ENCODE measurements at places on chromosomes 6 and 20.
A peak's percentile ranks its signal among the peaks of the same experiment; 100 is the strongest.

DNA sequence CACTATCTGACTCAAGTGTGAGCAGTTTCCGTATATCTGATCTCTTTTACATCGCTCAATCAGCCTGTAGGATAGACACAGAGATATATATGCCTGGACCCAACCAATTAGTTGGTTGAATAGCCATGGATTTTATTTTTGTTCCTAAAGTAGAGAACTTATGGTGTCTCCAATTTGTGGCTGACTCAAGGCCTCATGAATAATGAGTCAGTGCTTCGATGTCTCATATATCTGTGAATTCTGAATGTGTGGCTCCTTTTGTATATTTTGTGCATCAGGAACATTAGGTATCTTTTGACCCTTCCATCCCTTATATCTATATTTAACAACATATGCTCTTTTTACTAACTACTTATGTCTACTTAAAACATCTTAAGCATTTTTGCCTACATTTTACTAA lies 64.5 kb downstream of the OR2B2 start:
- no peak for DNase-seq

GRCh38 chr20:10504994-10505730 lies 70.1 kb downstream of the SLX4IP start:
- no peak for DNase-seq

DNA sequence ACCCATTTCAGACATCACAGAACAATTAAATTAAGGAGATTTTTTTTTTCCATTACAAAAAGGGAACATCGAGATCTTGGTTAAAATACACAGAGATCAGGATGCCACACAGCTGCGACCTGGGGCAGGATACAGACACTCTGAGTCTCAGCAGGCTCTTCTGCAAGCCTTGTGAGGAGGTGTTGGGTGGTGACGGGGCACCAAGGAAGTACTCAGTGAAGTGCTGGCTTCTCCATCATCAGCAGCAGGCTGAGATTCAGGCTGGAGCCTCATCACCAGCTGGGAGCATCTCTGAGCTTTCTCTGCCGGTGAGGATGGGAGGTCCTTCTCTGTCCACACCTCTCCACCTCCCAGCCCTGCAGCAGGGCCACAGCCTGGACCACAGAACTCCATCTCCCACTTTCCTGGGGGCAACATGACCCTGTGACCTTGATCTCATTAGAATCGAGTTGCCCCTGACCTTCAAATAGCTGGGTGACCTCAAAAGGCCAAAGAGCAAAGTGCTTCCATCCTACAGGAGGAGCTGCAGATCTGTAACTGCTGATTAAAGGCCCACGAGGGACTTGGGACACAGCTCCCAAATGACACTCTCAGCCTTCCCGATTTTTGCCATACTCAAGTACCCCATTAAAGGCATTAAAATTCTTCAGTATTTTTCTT lies 16.0 kb downstream of the PMEPA1 start:
- DNase-seq = no peak

DNA sequence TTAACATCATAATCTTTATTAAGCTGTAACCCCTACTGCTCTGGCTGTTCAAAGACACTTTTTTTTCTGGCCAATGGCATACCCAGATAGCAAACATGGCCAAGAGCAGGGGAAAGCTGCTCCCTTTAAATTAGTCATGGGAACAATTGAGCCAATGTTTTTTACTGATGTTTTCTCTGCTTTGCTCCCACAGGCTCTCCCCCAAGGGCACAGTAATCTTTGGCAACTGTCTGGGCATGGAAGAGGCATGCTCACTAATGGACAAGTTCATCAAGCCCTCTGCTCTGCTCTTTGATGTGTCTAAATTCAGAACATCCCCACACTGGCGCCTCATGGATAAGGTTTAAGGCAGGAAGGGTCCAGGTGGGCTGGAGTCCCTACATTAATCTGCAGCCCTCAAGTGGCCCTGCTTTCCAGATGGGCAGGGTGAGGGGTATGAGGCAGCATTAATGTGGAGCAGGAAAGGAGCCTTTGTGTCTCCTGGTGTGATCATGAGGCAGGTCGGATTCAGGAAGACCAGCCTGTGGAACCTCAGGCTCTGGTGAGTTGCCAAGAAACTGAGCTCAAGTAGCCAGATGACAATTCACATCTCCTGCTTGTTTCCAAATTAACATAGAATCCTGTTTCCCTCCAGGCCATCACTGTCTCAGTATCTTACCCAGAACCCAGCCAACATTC lies 227.0 kb upstream of the CST7 start:
- DNase-seq = no peak

DNA sequence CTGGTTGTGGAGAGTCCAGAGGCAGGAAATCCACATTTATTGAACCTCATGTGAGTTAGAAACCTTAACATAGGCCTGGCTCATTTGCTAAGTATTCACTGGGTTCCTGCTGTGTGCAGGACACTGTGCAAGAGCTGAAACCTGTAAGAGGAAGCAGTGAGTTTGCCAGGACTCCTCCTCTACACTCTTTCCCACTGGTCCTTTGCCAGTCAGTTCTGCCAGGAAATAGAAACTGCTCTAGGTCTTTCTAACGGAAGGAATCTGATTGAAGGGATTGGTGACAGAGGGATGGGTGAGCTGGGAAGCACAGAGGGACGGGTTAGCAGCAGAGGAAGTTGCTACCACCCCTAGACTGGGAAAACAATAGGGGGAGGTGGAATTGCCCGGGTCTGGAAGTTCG lies 234.2 kb upstream of the ECI2 start:
- no peak for DNase-seq

DNA sequence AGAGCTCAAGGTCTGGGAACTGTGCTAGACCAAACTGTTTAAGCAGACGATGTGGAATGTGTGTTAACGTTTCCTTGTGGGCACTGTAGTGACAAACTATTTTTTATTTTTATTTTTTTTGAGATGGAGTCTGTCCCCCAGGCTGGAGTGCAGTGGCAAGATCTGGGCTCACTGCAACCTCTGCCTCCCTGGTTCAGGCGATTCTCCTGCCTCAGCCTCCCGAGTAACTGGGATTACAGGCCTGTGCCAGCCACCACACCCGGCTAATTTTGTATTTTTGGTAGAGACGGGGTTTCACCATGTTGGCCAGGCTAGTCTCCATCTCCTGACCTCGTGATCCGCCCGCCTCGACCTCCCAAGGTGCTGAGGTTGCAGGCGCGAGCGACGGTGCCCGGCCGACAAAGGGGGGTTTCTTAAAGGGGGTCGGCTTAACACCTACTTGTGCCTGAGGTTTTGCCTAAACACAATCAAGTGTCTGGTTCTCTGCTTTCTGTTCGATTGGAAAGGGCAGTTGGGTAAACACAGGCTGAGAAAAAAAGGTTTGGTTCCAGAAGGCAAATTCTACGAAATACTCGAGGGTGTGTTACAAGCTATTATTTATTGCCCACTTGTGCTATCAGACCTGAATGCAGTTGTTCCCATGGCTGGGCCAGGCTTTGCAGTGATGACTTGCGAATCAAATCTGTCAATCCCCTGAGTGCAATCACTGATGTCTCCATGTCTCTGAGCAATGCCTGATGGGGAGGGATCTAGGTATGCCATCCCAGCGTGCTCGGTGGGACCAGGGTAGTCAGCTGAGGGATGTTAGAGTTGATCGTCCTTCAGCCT lies 1.3 kb downstream of the NOP56 start:
- no peak for DNase-seq

DNA sequence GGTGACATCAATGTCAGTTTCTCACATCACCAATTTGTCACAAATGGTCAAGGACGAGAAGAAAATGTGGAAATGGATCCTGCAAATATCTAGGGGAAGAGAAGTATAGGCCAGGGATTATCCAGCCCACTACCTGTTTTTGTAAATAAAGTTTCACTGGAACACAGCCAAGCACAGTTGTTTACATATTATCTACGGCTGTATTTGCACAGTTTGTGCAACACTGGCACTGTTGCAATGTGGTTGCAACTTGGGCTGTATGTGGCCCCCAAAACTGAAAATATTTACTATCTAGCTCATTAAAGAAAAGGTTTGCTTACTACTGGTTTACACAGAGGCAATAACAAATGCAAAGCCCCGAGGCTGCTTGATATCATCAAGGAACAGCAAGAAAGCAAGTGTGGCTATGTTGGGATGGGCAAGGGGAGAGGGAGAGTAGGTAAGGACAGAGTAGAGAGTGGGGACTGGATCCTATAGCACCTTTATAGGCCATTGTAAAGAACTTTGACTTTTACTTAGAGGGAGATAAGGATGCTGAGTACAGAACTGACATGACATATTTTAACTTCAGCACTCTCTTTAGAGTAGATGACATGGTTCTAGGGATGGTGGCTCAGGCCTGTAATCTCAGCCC lies 11.8 kb upstream of the STXBP5 start:
- DNase-seq = no peak

DNA sequence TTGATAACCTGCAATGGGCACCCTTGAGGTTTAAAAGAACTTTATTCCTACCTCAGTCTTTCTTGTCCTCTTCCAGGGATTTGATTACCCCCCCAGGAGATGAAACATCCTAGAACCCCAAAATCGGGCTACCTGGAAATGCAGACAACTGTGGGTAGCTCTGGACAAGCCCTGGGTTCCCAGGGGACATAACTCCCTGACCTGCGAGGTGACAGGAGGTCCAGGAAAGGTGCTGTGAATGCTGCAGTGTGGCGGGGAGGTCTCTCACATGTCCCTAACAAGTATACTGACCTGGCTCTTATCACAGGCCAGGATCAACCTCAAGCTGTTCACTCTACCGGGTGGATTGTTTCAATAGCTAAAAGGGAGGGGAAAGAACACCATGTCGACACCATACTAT lies 11.6 kb downstream of the JAG1 start:
- DNase-seq = no peak

DNA sequence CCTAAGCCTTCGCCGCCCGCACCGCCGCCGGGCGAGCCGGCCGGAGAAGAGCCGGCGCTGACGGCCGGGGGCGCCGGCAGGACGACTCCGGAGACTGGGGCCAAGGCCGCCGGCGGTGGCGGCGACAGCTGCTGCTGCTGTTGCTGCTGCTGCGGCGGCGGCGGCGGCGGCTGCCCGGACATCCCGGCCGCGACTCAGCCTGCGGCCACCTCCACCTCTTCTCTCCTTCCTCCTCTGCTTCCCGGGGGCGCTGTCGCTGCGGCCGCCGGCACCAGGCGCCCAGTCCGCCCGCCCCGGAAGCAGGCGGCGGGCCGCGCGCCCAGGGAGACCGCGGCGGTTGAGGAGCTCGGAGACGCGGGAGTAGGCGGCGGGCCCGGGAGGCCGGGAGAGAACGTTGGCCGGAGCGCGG lies 307 bp downstream of the RANBP9 start:
- DNase-seq = no peak

DNA sequence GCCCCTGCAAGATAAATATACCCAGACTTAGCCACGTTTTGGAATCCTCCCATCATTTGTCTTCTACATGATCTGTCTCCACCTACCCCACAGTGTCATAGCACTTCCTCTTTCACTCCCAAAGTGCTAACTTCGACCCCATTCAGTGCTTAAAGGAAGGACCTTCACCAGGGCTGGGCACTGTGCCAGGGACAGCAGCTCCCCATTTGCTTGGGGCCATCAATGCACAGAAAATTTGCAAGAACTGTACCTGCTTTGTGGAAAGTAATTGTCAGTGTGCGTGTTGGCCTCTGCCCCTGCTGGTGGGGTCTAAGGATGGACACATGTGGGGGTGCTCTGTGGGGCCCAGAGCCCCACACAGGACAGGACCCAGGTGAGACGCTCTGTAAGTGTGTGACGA lies 5.2 kb upstream of the BPIFA2 start:
- no peak for DNase-seq

GRCh38 chr20:208942-209566 lies 18.0 kb upstream of the DEFB129 start:
- DNase-seq = peak; percentile 8

- DNase-seq = no peak
Observed at GRCh38 chr20:38181207-38181801, 16.2 kb upstream of the TGM2 start.

GRCh38 chr20:46801003-46801702 lies 91.7 kb downstream of the SLC2A10 start:
- DNase-seq = no peak
